ENCODE measurements at places on chromosomes 12 and 14. TPM values are rescaled to one million over a fixed set of nuclear protein-coding genes. Genes with fewer than 3 reads are reported as not detected.

Gene FAIM2
- total RNA-seq: not detected

Gene JAG2
- 59.0 TPM for total RNA-seq

Gene DHRS1
- total RNA-seq: 36.1 TPM

Gene KERA
- total RNA-seq: not detected

Gene SIVA1
- total RNA-seq: 219 TPM

- no peak for DNase-seq
These were observed 47.4 kb upstream of the POC1B start for GRCh38 chr12:89573051-89573810.

DNA sequence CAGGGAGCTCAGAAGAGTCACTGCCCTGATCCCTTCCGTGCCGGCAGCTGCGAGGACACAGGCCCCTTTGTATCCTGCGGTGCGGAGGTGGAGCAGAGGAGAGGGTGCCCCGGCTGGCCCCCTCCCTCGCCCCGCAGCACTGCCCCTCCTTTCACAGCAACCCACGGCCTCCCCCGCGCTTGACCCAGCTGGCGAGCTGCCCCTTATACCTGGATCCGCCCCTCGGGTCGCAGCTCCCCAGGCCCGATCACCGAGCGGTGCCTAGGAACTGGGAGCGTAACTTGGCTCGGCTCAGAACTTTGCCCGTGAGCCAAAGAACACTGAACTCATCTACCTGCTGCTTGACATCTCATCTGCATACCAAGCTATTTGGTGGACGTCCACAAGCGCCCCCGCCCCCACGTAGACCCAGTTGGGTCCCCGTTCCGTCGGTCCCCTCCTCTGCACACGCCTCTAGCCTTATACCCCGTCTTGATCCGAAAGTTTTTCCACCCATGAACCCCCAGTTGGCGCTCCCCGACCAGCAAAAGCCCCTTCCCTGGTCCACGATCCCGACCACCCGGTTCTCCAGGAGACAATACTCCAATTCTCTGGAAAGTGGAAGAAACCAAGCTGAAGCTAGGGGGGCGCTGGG lies 697 bp upstream of the DNAJC14 start:
- DNase-seq: no peak

DNA sequence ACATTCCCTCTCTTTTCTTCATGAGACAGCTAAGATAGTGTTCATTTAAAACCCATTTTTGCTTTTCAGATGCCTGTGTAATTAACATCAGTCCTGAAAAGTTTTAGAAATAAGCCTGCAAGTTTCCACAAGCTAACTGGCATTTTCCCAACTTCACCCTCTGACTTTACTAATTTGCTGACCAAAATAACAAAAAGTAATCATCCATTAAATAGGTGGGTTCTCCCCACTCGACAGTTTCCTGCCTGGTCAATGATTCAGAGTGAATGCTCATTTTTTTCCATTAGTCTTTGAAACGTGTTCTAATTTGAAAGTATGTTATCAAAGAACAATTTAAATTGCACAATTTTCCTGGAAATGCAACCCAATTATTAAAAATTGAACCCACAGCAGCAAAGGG lies 23.6 kb downstream of the NELL2 start:
- no peak for DNase-seq

DNA sequence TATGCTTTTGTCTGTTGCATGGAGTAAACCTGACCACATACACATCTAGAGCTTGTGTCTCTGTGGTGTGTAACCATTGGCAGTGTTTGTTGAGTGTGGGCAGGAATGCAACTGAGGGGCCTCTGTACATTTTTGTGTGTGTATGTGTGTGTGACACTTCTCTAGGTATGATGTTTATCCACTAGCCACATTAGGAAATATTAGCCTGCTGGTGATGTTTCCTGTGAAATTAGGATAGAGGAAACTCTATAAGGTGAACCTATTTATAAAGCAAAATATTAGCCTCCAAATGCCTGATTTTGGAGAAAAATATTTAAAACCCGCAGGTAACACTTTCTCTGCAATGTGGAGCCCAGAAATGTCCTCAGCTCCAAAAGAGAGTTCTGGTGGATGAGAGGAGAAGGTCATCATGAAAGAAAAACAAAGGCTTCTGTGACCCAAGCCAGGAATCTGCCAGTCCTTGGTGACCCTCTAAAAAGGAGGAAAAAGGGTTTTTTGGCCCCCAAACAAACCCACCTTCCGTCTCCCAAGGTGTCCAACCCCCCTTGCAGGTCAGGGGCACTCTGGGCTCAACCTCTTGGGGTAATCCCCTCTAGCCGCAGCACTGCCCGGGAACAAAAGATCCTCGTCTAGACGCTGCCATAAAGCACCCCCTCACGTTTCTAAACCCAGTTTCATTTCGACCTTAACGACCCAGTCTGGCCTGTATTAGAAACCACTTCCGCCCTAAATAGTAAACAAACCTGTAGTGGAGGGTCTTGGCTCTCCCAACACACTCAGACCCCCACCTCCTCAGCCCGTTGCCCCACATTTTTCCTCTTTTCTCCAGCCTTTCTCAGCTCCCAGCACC lies 3.1 kb upstream of the HOTAIR start:
- no peak for DNase-seq

GRCh38 chr12:6834254-6834653 lies 6.0 kb downstream of the P3H3 start:
- no peak for DNase-seq

- DNase-seq: no peak
These were observed 12.1 kb upstream of the KRT77 start for GRCh38 chr12:52715416-52715815.

GRCh38 chr12:96698965-96699364 lies 208.1 kb upstream of the NEDD1 start:
- DNase-seq: no peak

DNA sequence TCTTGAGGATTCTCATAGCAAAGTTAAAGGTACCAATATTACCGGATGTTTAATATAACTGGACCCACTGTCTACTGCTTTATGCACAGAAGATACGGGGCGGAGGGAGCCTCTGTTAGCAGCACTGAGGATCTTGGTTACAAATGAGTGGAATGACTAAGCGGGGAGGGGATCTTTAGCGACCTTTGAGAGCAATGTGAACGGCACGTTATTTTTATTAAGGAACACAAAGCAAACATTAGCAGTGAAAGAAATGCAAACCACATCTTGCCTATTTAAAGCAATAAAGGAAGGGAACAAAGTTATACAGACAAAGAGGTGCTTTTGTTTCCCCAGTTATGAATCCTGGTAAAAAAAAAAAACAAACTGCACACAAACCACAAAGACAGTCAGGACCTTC lies 27.1 kb upstream of the PRMT8 start:
- no peak for DNase-seq

DNA sequence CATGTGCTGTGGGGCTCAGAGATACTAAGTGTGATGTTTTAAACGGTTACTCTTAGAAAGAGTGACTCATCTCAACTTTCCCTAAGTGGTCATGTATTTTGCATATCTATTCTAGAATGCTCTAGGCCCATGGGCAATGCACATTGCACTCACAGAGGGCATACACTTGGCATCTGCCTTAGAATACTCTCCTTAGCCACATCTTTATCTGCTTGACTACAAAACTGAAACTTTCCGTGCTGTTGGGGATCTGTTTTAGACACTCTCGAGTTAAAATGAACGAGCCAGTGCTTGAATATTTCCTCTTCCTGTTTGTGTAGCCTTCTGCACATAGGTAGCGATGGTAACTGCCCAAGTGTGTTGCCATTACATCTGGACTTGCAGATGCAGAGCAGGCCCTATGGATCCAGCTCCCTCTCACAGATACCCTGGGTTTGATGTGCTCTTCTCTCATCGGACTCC lies 180.5 kb downstream of the CAND1 start:
- DNase-seq: no peak

DNA sequence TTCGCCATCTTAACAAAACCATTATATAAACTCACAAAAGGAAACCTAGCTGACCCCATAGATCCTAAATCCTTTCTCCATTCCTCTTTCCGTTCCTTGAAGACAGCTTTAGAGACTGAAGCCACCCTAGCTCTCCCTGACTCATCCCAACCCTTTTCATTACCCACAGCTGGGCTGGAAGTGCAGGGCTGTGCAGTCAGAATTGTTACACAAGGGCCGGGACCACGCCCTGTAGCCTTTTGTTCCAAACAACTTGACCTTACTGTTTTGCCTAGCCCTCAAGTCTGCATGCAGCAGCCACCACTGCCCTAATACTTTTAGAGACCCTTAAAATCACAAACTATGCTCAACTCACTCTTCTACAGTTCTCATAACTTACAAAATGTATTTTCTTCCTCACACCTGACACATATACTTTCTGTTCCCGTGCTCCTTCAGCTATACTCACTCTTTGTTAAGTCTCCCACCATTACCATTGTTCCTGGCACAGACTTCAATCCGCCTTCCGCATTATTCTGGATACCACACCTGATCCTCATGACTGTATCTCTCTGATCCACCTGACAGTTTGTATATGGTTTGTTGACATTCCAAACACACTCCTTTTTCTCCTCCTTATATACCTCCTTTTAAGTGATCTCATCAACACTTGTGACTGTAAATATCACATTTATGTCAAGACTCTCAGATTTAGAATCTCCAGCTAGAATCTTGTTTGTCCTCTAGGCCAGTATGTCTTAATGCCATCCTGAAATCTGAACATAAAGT lies 208.7 kb downstream of the KITLG start:
- DNase-seq: no peak

Measured in glomerular endothelial cell (primary cell).